GM23338 (cell line): ENCODE measurements at places on chromosomes 7 and 10. TPM values are rescaled to one million over a fixed set of nuclear protein-coding genes. Genes with fewer than 3 reads are reported as not detected.

Gene MCU
- 40.1 and 41.8 TPM in 2 replicates for polyA plus RNA-seq

Gene LOXL4
- polyA plus RNA-seq, result 0.16 and 0.21 TPM in 2 replicates

Gene CACNA2D1
- polyA plus RNA-seq, result 5.5 and 7.0 TPM in 2 replicates

Gene GFRA1
- polyA plus RNA-seq, result 1.2 and 1.4 TPM in 2 replicates

Gene GIMAP7
- polyA plus RNA-seq, result not detected in 2 replicates

Gene SLC13A1
- not detected in 2 replicates for polyA plus RNA-seq

Gene WEE2
- polyA plus RNA-seq, result not detected in 2 replicates

Gene CALHM3
- 0.19 TPM in 1 of 2 replicates, not detected in the other for polyA plus RNA-seq

Gene ANKRD2
- polyA plus RNA-seq, result not detected in 2 replicates

Gene FXYD4
- not detected in 2 replicates for polyA plus RNA-seq

Gene ORAI2
- 6.6 and 8.6 TPM in 2 replicates for polyA plus RNA-seq

Gene BTBD16
- not detected in 2 replicates for polyA plus RNA-seq

Gene TMEM196
- 0.11 and 0.57 TPM in 2 replicates for polyA plus RNA-seq

Gene CCDC3
- 1.4 and 1.9 TPM in 2 replicates for polyA plus RNA-seq

Gene KCND2
- polyA plus RNA-seq, result 7.1 and 8.3 TPM in 2 replicates

Gene KLHDC10
- polyA plus RNA-seq, result 5.1 and 5.5 TPM in 2 replicates

Gene AMZ1
- polyA plus RNA-seq, result 2.0 and 4.5 TPM in 2 replicates

Gene GNGT1
- 0.87 and 1.6 TPM in 2 replicates for polyA plus RNA-seq

Gene SPRN
- 0.31 and 0.59 TPM in 2 replicates for polyA plus RNA-seq

Gene KIAA1549
- polyA plus RNA-seq, result 3.6 TPM in 2 replicates

Gene CABCOCO1
- not detected in 2 replicates for polyA plus RNA-seq

Gene ACBD7
- polyA plus RNA-seq, result 1.2 and 2.8 TPM in 2 replicates

Gene DMBT1
- 0.05 TPM in 1 of 2 replicates, not detected in the other for polyA plus RNA-seq

Gene RADIL
- polyA plus RNA-seq, result 4.3 and 4.8 TPM in 2 replicates

Gene TAS2R5
- polyA plus RNA-seq, result 0.82 and 0.89 TPM in 2 replicates

Gene ABCB4
- 1.0 and 1.5 TPM in 2 replicates for polyA plus RNA-seq

Gene RASA4B
- 0.99 and 1.1 TPM in 2 replicates for polyA plus RNA-seq

Gene CAPZA2
- 49.1 and 49.9 TPM in 2 replicates for polyA plus RNA-seq

Gene NUTM2A
- 0.21 and 0.27 TPM in 2 replicates for polyA plus RNA-seq

Gene MUC3A
- polyA plus RNA-seq, result 44.4 and 45.7 TPM in 2 replicates
